Endodermal cell (in vitro differentiated cells): ENCODE measurements at places on chromosomes 7 and 10. TPM values are rescaled to one million over a fixed set of nuclear protein-coding genes. Genes with fewer than 3 reads are reported as not detected.

DNA sequence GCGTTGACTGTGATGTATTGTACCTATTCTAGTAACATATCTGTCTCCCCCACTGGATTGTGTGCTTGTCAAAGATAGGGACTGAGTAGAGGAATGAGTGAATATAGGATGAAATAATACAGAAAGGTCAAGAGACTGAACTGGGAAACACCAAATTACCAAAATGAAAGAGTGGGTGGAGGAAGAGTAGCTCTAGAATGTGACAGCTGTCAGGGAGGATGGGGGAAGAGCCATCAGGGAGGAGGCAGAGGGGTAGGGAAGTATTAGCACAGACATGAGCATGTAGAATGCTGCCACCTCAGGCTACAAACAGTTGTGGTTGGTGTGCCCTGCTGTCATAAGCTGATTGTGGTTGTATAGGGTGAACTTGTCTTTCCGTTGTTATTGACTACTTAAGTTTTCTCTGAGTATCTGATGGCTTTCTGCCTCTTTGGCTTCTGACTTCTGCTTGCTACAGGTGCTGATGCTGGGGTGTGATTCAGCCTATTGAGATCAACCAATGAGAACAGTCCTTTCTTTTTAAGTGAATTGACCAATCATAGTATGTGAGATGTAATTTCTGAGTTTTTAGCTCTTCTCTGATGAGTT lies 5.6 kb downstream of the CCSER2 start:
- no peak overlapping the region for H3K4me3 ChIP-seq
- no peak overlapping the region for H3K27ac ChIP-seq
- H3K36me3 ChIP-seq = no peaks in the 10 kb centered on the region
- H3K4me1 ChIP-seq = peaks cover 8% of the 10 kb centered on the region
- H3K27me3 ChIP-seq = no peaks in the 10 kb centered on the region

GRCh38 chr7:135236727-135237126 lies 3.1 kb downstream of the STRA8 start:
- no peaks in the 10 kb centered on the region for H3K36me3 ChIP-seq
- no peaks in the 10 kb centered on the region for H3K4me1 ChIP-seq
- no peak for DNase-seq
- H3K27ac ChIP-seq = no peak overlapping the region

GRCh38 chr7:106377847-106378361 lies 93.1 kb upstream of the NAMPT start:
- no peak for DNase-seq
- no peak overlapping the region for H3K27ac ChIP-seq
- no peaks in the 10 kb centered on the region for H3K4me1 ChIP-seq
- H3K4me3 ChIP-seq = no peak overlapping the region

GRCh38 chr7:71846160-71846559 lies 566.0 kb downstream of the CALN1 start:
- H3K27me3 ChIP-seq = no peaks in the 10 kb centered on the region
- H3K36me3 ChIP-seq = no peaks in the 10 kb centered on the region
- no peaks in the 10 kb centered on the region for H3K4me1 ChIP-seq
- no peak overlapping the region for H3K4me3 ChIP-seq
- no peak overlapping the region for H3K27ac ChIP-seq
- DNase-seq = peak; percentile 83

- no peaks in the 10 kb centered on the region for H3K27me3 ChIP-seq
- DNase-seq = no peak
- no peak overlapping the region for H3K4me3 ChIP-seq
- no peaks in the 10 kb centered on the region for H3K4me1 ChIP-seq
- H3K27ac ChIP-seq = no peak overlapping the region
- no peaks in the 10 kb centered on the region for H3K36me3 ChIP-seq
Measured at GRCh38 chr10:95445223-95445836, 115.8 kb downstream of the SORBS1 start.

DNA sequence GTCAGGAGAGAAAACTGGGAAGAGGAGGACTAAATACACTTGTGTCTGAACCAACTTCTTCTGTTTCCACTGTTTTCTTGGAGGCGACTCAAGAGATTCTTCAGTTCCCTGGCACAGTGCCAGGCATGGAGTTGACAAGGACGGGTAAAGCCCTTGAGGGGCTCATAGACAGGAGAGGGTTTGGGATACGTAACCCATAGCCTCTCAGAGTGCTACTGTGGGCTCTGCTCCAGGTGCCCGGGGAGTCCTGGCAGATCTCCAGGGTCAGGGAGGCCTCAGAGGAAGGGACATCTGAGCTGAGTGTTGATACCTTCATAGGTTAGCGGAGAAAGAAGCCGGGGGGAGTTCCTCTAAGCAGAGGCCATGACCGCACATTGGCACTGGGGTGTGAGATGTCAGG lies 42.0 kb downstream of the GALNT17 start:
- H3K4me1 ChIP-seq = no peaks in the 10 kb centered on the region
- peaks cover 31% of the 10 kb centered on the region for H3K36me3 ChIP-seq
- H3K4me3 ChIP-seq = no peak overlapping the region
- no peak for DNase-seq
- H3K27me3 ChIP-seq = no peaks in the 10 kb centered on the region

DNA sequence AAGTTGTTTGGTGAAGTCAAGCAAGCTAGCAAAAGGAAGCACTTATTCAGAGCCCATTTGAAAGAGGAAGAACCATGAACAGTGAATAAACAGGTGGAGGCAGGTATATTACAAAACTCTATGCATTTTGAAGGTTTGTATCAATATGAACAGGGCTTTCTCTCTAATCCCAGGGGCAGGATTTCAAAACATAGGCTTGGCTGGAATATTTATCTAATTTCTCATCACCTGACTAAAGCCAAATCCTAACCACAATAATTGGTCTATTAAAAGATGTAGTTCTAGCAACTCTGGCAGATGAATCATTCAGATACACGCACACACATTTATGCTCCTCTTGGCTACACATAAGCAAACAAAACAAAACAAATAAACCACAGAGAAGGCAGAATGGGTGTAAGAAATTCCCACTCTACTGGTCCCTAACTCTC lies 554.4 kb downstream of the INHBA start:
- H3K4me3 ChIP-seq = no peak overlapping the region
- H3K27me3 ChIP-seq = no peaks in the 10 kb centered on the region
- no peak for DNase-seq
- no peak overlapping the region for H3K27ac ChIP-seq
- H3K36me3 ChIP-seq = no peaks in the 10 kb centered on the region

GRCh38 chr7:7816084-7816483 lies 97.7 kb upstream of the RPA3 start:
- H3K27ac ChIP-seq = no peak overlapping the region
- no peak for DNase-seq
- peaks cover 2% of the 10 kb centered on the region for H3K4me1 ChIP-seq
- H3K4me3 ChIP-seq = no peak overlapping the region

DNA sequence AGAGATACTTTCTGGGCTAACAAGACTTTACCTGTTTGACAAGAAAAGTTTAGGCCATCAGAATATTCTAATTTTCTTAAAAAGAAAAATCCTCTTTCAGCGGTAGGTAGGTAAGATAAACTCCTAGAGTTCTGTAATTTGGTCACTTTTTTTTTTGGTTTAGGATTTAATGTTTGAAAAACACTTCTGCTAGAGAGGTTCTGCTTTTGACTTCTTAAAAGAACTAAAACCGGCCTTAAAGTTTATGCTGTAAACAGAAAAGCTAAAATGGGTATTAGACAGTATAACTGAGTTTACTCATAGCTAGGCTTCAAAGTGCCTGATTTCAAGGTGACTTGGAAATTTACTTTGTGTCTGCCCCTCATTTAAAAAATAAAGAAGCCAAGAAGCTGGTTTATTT lies 21.7 kb upstream of the KMT2E start:
- no peaks in the 10 kb centered on the region for H3K4me1 ChIP-seq

DNA sequence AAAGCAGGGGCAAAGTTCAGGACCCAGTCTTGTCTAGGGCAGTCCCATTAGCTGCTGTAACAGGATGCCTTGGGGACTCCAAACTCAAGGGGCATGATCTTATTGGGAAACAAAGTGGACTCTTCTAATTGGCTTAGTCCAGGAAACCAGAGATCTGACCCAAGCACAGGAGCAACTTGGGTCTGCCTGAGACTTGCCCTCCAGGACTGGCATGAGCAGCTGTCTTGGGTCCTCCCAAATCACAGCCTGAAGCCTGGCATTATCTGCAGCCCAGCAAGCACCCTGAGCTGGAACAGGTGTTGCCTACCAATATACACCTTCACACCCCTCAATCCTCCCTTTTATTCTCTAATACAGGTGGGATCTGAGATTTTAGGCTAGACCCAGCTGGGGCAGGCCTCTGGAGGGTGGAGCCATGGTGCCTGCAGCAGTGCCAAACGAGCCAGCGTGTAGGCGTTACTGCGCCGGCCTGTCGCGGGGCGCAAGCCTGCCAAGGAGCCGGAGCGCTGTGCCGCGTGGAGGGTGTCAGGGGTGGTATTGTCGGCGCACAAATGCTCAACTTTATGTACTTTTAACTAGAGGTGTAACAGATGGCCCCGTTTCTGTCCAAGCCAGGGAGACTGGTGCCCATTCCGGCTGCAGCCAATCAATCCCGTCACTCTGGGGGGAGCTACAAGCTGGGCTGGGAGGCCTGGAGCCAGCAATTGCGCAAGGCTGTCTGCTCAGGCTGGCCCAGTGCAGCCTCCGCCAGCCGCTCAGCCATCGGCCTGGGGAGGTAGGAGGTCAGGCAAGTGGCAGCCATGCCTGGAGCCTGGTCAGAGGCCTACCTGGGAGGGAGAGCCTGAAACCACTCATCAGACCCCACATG lies 12.8 kb upstream of the LBX1 start:
- no peak overlapping the region for H3K4me3 ChIP-seq
- H3K36me3 ChIP-seq = no peaks in the 10 kb centered on the region
- H3K4me1 ChIP-seq = no peaks in the 10 kb centered on the region
- H3K27ac ChIP-seq = no peak overlapping the region
- H3K27me3 ChIP-seq = peaks cover 100% of the 10 kb centered on the region

DNA sequence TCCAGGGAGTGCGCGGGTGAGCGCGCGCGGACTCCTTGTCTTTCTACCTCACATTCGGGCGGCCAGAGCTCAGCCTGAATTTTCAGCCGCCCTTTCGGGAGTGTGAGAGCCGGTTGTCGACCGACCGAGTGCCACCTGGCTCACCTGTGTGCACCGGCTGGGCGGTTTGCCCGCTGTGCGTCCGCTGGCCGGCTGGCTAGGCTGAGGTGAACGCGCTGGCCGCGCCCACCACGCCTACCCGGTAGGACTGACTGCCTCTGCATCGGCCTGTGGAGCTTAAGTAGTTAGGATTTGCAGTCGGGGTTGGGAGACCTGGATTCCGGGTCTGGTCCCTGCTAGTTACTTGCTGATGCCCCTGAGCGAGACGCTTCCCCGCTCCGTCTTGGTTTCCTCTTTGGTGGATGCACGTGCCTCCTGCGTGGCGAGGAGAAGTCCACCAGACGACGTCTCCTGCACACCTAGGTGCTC lies 553 bp downstream of the TSPAN15 start:
- H3K4me3 ChIP-seq = peak overlapping the region; percentile 86
- no peaks in the 10 kb centered on the region for H3K4me1 ChIP-seq
- H3K27ac ChIP-seq = no peak overlapping the region
- peak; percentile 84 for DNase-seq

GRCh38 chr10:100537475-100537874 lies 1.7 kb downstream of the HIF1AN start:
- no peak for DNase-seq
- no peaks in the 10 kb centered on the region for H3K27me3 ChIP-seq
- peak overlapping the region; percentile 82 for H3K4me3 ChIP-seq
- no peak overlapping the region for H3K27ac ChIP-seq

DNA sequence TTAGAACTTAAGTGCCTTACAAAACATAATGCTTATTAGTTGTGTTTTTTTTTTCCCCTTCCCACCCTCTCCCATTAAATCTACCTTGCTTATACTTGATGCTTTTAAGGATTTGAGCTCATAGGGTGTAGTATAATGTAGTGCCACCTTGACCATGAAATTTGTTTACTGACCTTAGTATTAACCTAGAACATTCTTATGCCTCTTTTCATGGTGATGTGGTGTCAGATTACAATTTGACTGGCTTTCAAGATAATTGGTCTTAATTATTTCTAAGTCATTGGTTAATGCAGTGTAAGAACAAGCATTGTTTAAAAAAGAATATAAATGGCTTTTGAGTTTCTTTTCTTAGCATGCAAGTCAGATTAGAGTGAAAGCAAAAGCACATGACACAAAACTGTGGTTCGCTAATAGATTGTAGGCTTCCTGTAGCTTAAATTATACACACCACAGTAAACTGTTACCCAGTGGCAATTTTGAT lies 61.8 kb downstream of the ADD3 start:
- no peaks in the 10 kb centered on the region for H3K36me3 ChIP-seq
- no peaks in the 10 kb centered on the region for H3K27me3 ChIP-seq
- no peak overlapping the region for H3K27ac ChIP-seq
- DNase-seq = no peak
- peaks cover 20% of the 10 kb centered on the region for H3K4me1 ChIP-seq

GRCh38 chr10:5719546-5719945 lies 34.9 kb downstream of the TASOR2 start:
- no peak for DNase-seq
- H3K36me3 ChIP-seq = peaks cover 30% of the 10 kb centered on the region
- no peak overlapping the region for H3K27ac ChIP-seq
- no peaks in the 10 kb centered on the region for H3K4me1 ChIP-seq

DNA sequence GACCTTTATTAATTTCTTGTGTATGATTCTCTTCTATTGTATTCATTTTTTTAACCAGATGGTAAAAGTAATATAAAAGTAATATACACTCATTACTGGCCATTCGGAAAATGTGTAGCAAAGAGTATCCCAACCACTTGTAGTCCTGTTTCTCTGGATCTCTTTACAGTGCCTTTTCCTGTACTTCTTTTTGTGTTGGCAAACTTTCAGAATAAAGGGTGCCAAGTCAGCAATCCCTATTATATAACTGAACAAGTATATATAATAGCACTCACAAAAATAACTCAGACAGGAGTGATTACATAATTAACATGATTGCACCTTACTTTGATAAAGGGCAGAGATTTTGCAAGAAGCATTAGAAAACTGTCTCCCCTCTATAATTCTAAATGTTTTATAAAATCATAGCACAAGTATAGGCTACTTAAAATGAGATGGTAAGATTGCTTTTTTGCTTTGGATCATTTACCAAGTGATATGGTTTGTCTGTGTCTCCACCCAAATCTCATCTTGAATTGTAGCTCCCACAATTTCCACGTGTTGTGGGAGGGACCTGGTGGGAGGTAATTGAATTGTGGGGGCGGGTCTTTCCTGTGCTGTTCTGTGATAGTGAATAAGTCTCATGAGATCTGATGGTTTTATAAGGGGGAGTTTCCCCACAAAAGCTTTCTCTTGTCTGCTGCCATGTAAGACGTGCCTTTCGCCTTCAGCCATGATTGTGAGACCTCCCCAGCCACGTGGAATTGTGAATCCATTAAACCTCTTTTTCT lies 41.5 kb upstream of the EPC1 start:
- no peak for DNase-seq
- H3K4me3 ChIP-seq = no peak overlapping the region
- H3K27me3 ChIP-seq = no peaks in the 10 kb centered on the region
- H3K36me3 ChIP-seq = no peaks in the 10 kb centered on the region
- no peak overlapping the region for H3K27ac ChIP-seq

SEMA3A gene
- 72.8 and 73.3 TPM in 2 replicates for total RNA-seq

DGKI gene
- 0.45 and 0.64 TPM in 2 replicates for total RNA-seq

UNCX gene
- not detected in 3 replicates for total RNA-seq

ASZ1 gene
- not detected in 3 replicates for total RNA-seq

UCMA gene
- not detected in 3 replicates for total RNA-seq

FAM25C gene
- total RNA-seq = not detected in 2 replicates

PCDH15 gene
- 0.86 and 0.95 TPM in 2 replicates for total RNA-seq

INSYN2A gene
- 0.07 and 0.09 TPM in 2 replicates for total RNA-seq

H2BK1 gene
- total RNA-seq = not detected in 3 replicates

SYT15 gene
- 0.63 and 1.3 TPM in 2 replicates for total RNA-seq
